ENCODE measurements at places on chromosomes 12 and 14. TPM values are rescaled to one million over a fixed set of nuclear protein-coding genes. Genes with fewer than 3 reads are reported as not detected.

Gene SLC39A2
- not detected for total RNA-seq

Gene NUDT14
- 9.6 TPM for total RNA-seq

Gene CAPZA3
- not detected for total RNA-seq

Gene TCL1B
- total RNA-seq, result not detected

Gene PRH1
- 19.5 TPM for total RNA-seq

Gene TMEM63C
- not detected for total RNA-seq

Gene DTX1
- total RNA-seq, result 0.73 TPM

Gene GPR132
- total RNA-seq, result not detected

Gene TNFAIP2
- total RNA-seq, result 128 TPM

Gene C12orf42
- not detected for total RNA-seq

Gene CCDC60
- total RNA-seq, result not detected

Gene SRGAP1
- total RNA-seq, result 45.5 TPM

Gene EIF4B
- 1,340 TPM for total RNA-seq

Gene RIPK3
- total RNA-seq, result 3.7 TPM

Gene TMPRSS12
- not detected for total RNA-seq

Measured in subcutaneous preadipocyte (primary cell).